ENCODE measurements at places on chromosomes 6 and 20.

DNA sequence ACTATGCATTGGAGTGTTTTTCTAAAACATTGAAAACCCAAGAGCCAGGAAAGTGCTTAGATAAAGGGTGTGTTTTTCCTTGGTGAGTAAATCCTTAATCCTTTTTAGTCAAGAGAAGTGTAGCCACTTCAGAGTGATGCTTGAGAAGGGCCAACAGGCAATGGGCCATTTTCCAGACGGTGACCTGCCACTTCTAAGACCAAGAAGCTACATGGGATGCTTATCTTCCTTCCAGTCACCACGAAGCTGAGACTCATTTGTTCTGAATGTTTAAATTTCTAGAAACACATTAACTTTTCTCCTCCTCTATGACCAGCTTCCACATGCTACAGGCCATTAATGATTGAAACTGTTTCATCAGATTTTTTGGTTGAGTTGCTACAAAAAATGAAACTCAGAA lies 34.4 kb upstream of the NHSL1 start:
- DNase-seq = no peak

- DNase-seq = no peak
Observed at GRCh38 chr6:166176106-166176505, 8.5 kb upstream of the TBXT start.

GRCh38 chr6:80363501-80364122 lies 257.1 kb downstream of the BCKDHB start:
- DNase-seq = no peak

DNA sequence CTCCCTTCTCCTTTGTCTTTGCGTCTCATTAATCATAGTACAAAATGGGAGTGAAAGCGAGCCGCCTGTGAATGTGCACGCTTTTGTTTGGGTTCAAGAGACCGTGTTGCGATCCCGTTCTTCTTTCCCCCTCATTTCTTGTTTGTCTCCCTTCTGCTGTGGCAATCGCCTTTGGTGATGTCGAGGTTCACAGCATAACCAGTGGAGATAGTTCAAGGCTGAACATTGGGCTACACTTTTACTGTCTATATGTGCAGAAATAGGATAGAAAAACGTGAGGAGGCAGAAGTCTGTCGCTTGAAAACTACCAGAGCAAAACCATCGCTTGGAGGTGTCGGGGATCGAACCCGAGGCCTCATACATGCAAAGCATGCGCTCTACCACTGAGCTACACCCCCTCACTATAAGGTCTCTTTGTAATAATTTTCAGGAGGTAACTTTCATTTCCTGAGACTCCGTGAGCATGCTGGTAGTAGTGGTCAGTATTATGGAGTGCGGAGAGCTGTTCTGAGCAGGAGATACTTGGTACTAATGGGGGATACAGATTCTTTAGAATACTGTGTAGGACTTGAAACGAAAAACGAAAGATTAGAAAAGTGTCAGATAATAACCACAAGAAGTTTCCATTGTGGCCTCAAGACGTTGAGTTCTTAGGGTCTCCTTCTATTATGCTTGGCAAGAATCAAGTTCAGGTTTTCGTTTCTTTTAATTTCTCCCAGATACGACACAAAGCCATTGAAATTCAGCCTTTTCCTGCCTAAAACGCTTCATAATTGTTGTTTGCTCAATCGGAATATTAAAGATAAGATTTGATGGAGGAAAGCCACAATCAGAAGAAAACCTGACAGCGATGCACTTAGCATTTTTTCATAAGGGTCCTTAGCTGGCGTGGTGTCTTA lies 106.6 kb downstream of the TRIM27 start:
- DNase-seq = no peak

DNA sequence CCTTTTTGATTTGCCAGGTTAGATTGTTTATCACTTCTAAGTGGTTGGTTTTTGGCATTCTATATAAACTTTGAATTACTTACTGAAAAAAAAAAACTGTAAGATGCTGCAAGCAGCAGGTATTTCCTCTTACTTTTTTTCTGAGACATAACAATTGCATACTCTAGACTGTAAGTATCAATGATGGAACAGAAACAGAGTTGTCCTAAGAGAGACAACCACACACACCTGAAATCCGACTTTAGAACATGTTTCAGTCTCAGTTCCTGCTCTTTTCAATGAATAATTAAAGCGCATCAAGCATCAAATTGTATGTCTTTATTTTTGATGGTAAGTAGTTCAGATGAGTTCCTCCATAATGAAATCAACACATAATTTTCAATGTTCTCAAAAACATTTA lies 105.3 kb upstream of the KHDRBS2 start:
- DNase-seq = no peak

GRCh38 chr6:40299681-40300080 lies 287.5 kb downstream of the LRFN2 start:
- DNase-seq = no peak

GRCh38 chr6:123681957-123682462 lies 45.3 kb upstream of the TRDN start:
- no peak for DNase-seq

DNA sequence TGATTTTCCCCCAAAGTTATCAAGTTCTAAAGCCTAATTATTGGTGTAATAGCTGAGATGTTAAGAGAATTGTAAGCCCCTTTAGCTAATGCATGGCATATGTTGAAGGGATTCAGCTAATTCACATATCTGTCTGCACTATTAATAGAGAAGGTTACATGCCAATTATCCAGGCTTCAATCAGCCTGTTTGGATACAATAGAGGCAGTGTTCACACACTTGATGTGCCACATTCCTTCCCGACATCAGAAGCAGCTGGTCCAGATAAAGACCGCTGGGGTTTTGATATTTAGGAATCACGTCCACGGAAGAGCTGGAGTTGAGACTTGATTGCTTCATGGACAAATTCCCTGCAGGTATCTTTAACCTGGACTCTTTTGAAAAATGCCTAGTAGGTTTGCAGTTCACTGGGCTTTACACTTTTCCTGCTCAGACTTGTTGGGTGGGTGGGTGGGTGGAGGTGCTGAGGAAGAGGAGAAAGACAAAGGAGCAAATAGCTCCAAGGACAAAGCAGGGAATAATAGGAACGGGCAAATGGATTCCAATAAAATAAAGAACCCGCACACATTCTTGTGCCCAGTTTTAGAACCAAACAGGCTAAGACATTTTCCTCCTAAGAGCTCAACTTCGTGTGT lies 142.6 kb upstream of the ZNF217 start:
- no peak for DNase-seq

GRCh38 chr6:148441454-148441911 lies 98.8 kb downstream of the SASH1 start:
- no peak for DNase-seq

GRCh38 chr6:70413992-70414494 lies 735 bp downstream of the FAM135A start:
- DNase-seq = peak; percentile 45

DNA sequence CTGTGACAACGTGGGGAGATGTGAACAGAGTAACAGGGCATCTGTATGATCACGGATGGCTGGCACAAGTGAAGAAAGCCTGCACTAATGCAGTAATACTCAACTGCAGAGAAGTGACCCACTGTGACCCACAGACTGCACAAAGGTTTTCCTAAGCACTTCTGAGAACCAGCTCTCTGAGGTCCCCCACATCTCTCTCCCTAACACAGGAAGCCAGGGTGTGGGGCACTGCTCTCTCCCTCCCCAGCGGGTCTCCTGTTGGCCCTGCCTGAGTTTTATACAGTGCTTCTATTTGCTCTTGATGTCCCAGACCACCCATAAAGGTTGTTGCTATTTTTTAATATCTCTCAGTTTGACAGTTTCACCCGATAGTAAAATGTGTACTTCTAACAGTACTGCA lies 11.3 kb downstream of the APMAP start:
- DNase-seq = no peak

GRCh38 chr20:12700701-12701100 lies 308.1 kb upstream of the SPTLC3 start:
- DNase-seq = no peak

- no peak for DNase-seq
Observed at GRCh38 chr6:89009624-89010059, 46.2 kb upstream of the RNGTT start.
